Activated naive CD4-positive, alpha-beta T cell (primary cell): ENCODE measurements at places on chromosomes 3 and 15.

DNA sequence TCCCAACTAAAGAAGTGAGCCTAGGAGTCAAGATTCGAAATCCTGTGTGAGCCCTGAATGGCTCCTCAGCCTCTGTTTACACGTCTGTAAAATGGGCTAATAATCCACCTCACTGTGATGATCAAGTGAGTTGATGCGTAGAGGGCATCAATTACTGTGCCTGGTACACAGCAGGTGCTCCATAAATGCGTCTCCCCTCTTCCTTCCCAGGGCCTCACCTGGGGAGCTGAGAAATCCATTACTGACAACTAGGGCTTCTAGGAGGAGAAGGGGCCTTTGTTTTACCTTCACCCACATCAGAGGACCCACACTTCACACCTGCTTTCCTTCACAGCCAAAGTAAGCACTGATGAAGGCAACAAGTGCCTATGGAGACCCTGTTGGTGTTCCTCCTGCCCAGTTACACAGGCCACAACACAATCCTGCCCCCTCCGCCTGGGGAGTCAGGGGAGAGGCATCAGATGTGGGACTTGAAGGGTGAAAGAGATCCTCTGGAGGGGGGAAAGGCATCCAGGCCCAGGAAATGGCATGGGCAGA, 1.4 kb downstream of the CIB2 start:
- no peak for DNase-seq

DNA sequence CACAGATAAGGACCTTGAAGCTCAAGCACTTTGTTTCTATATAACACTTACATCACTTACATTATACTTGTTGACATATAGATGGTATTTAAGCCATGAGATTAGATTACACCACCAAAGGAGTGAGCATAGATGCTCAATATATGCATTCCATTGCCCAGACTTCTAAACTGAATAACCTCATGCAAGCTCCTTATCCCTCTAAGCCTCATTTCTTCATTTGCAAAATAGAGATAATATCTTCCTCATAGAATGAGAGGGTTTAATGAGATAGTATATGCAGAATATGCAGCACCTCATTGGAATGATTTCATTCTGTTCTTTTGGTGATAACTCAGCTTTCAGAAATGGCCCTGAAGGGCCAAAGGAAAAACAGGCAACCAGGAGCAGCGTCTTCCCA, 18.5 kb downstream of the NLGN1 start:
- DNase-seq = no peak

DNA sequence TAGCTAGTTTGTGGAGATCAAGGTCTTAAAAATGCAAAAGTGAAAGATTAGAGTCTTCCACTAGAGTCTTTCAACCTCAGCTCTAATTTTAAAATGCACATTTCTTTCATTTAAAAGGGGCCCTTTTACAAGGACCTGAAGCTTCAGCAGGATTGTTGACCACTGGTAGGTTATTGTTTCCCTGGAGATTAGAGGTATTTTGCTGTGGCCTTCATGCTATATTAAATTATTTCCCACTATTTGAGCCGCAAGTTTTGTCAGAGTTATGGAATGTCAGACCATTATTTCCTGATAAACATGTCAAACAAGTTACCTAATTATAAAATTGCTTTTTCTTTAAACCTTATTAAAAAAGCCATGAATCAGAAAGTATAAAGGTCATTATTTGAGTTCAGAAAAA, 103.1 kb upstream of the CCNL1 start:
- no peak for DNase-seq

DNA sequence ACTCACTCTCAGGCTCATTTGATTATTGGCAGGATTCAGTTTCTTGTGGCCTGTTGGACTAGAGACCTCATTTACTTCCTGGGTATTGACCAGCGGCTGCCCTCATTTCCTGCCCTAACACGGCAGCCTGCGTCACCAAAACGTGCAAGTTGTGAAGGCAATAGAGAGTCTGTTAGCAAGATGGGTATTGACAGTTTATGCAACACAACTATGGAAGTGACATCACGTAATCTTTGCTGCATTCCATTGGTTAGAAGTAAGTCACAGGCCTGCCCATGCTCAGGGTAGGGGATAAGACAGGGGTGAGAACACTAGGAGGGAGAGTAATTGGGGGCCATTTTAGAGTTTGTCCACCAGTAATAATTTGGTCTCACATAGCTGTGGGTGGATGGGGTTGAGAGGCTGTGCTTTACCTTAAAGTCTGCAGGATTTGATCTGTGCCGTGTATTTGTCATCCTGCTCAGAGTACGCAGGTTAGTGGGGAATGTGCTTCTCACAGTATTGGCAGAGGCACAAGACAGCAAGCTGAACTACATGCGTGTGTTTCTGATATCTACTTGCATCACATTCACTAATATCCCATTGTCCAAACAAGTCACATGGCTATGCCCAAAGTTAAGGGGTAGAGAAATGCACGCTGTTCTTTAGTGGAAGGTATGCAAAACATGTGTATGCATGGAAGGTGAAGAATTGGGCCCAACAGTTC, 83.3 kb downstream of the EDEM1 start:
- DNase-seq = no peak

DNA sequence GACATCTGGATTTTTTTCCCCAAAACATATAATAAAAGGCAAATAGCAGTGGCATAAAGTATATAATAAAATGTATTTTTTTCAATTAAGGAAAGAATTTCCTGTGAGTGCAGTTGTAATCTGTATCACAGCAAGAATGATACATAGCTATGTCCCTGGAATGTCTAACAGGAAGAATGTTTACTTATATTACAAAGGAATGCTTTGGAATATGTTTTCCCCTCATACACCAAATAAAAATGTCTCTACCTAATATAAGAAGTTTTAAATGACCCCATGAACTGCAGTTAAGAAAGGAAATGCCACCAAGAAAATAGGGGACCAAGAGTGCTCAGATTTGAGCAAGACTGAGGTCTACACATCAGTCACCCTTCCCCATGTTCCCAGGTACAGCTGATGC, 38.0 kb upstream of the ATP11B start:
- no peak for DNase-seq

DNA sequence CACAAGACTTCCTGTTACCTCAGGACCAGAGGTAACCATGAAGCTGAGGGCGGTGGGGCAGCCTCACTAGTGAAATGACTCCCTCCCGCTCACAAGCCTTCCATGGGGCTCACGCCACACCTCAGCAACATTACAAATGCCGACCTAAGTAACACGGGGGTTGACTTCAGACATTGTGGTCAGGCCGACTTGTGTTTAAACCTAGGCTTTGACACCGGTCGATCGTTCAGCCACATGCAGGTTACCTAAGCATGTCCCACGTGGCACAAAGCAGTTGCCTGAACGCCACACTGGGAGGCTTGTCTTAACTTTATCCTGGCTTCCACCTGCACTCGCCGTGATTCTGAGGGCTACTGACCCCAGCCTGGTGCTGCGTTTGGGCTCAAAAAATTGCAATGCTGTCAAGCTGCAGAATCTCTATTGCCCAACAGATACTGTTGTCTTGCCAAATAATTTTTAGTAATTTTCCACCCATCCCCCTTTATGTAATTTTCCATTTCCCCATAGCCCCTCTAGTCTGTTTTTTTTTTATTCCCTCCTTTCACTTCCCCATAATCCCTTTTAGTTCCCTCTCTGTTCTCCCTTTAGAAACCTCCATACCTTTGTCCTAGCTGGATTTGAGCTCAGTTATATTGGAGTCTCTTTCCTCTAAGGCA, 158.6 kb upstream of the RGMA start:
- no peak for DNase-seq

GRCh38 chr15:87633525-87633924, 623.0 kb downstream of the NTRK3 start:
- DNase-seq = no peak

DNA sequence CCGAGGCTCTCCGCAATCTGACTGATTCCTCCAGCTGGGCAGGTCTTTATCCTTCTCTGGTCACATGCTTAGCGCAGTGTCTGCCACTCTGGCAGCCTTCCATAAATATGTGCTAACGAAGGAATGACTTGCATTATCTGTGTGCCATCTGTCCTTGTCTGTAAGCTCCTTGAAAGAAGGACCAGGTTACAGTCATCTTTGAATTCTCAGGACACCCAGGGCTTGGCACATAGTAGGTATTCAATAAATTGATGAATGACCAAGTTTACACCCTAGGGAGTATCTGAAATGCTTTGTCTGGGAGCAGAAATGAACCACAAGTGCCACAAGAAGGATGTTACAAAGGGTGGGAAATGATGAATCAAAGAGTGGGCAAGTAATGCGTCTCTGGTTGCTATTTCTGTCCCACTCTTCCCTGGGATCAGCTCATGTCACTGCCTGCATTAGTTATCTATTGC, 16.5 kb upstream of the FAM3D start:
- no peak for DNase-seq

DNA sequence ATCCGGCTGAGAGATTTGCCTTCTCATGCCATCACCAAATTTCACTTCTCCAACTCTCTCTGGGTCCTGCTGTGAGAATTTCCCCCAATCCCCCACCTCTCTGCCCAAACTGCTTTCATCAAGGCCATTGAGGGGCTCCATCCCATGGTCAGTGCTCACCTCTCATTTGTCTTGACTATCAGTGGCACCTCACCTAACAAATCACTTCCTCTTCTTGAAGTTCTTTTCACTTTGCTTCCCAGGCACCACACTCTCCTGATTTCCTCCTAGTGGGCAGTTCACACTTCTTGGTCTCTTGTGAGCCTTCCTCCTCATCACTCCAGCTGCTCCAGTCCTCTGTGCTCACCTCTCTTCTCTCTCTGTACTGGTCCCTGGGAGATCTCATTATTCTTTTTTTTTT, 169.6 kb downstream of the OPA1 start:
- no peak for DNase-seq

DNA sequence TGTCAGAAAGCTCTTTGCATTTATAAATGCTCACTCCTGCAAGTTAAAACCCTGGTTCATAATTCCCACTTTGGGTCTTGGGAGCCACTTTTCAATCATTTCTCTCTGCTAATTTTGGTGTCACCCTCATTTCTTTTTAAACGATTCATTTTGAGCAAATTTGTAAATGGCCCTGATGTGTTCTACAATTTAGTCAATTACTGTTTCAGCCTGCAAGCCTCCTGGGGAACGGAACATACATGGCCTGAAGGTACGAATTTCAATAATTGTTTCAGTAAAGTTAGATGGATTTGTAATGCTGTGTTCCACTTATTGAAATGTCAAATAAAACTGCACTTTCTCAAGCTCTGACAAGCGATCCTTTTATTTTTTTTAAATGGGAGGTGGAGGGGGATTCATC, 43.2 kb downstream of the MAP2K5 start:
- DNase-seq = no peak

DNA sequence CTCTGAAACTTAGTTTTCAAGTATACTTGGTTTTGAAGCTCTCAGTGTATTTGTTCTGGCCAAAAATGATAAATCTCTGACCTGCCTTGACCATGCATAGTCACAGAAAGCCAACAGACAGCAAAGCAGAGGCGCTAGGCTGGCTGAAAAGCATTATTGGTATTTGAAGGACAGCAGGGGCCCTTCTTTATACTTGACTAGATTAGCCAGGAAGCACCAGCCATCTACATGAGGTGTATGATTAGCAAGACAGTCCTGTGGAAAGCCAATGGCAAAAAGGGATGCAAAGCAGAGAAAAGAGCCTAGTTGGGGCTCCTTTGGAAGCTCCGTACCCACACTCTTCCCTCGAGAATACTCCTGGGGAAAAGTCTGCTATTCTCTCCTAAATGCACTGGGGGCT, 7.8 kb downstream of the SLC24A1 start:
- no peak for DNase-seq

DNA sequence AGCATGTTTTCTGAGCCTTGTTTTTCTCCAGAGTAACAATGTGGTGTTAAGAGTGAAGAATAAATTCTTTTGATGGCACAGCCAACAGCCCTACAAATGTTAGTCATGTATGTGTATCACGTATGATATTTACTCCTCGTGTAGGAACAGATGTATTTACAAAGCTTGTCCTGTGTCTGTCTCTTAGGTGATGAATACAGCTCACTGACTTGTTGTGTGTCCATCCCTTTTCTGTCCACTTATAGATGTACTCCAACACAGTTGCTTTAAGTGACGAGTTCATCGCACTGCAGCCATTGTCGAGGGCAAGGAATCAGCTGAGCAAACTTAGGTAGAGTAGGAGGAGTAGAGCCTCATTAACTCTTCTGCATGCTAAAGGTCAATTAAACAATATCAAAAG, 78.1 kb downstream of the DCUN1D1 start:
- no peak for DNase-seq

GRCh38 chr15:88804257-88804656, 1.0 kb downstream of the ACAN start:
- DNase-seq = no peak

- no peak for DNase-seq
These were observed 136.0 kb upstream of the THBS1 start for GRCh38 chr15:39444735-39445470.
